Anterior cingulate cortex (tissue), 58 donors: ENCODE measurements at places on chromosomes 12 and 14.

DNA sequence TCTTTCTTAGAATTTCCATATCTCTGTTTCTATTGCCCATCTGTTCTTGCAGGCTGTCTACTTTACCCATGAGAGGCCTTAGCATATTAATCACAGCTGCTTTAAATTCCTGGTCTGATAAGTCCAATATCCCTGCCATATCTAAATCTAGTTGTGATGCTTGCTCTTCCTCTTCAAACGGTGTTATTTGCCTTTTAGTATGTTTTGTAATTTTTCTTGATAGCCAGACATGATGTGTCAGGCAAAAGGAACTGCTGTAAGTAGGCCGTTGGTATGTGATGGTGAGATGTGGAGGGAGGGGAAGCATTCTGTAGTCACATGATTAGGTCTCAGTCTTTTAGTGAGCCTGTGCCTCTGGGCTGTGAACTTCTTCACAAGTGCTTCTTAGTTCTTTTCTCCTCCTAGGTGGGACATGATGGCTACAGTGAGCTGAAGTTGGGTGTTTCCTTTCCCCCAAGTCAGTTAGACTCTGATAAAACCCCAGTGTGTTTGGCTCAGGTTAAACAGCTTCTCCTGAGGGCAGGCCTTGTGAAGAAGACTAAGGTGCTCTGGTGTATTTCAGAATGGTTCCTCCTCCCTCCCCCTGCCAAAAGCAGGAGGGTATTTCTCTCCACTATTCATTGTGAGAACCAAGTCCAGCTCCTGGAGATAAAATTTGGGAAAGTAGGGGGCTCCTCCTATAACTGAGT, 195.9 kb upstream of the PARP11 start:
- DNase-seq, result no peak

DNA sequence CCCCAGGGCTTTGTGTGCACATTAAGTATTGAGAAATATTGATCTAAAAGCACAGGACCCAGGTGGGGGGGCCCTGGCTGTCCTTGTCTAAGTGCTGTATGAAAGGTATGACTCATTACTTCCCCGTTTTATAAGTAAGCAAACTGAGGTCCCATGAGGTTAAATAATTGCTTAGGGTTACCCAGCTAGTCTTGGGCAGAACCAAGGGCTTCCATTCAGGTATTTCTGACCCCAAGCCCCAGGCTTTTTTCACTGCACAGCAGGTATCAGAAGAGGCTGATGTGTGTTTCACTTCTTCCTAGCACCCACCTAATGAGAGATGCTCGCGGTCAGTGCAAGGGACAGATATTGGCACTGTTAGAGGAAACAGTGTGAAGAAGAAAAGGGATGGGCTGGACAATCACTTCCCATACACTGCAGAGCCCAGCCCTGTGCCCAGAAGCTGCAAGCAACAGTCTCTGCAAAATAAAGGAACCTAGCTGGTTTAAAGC, 4.7 kb upstream of the TC2N start:
- DNase-seq, result no peak

GRCh38 chr12:52313461-52313860, 7.7 kb downstream of the KRT83 start:
- DNase-seq, result no peak

DNA sequence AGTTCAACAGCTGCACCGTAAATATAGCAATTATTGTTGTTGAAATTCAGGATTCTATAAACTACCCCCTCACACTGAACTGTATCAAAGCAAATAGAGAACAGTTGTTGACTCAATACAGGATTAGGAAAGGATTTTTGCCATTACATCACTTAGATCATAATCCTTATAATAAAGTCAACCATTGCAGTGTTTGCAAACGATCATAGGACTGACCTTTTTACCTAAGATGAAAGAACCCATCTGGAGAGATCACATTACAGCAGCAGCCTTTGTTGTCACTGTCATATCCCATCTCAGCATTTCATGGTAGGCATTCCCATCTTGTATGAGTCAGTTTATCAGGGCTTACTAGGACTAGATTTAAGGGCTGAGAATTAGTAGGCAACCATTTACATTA, 96.1 kb downstream of the IPO8 start:
- DNase-seq, result no peak

DNA sequence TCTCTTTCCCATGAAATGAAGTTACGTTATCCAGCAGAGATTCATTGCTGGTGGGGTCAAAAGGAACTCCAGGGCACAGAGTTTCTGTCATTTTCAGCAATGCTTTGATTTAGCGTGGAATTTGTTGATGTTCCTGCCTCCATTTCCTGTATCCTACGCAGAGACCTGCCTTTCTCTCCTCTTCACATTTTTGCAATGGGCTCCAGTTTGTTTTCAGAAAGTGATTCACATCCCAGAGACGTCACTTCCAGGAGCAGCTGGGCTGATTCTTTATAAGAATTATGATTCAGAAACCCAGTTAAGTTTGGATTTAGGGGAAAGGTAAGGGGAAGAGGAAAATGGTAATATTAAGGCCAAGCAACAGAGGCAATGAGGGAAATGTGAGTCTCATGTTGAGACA, 11.6 kb downstream of the RNASE10 start:
- no peak for DNase-seq

DNA sequence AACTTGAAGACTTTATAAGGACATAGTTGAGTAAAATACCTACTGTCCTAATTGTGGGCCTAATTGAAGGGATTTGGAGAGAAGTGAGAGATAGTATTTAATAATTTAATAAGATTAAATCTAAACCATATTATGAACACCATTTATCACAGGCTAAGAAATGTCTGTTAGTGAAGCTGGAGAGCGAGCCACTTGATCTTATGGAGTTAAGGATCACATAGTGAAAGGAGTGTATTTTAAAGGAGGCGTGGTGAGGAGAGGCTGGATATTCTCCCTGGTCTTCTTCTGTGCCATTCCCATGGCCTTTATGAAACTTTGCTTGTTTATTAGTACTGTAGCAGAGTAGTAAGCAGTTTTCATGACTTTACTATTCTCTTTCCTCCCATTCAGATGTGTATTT, 172.4 kb downstream of the TRHDE start:
- DNase-seq, result no peak

- DNase-seq, result peak; percentile 16
These were observed 32.8 kb downstream of the MIA2 start for GRCh38 chr14:39266525-39266870.

DNA sequence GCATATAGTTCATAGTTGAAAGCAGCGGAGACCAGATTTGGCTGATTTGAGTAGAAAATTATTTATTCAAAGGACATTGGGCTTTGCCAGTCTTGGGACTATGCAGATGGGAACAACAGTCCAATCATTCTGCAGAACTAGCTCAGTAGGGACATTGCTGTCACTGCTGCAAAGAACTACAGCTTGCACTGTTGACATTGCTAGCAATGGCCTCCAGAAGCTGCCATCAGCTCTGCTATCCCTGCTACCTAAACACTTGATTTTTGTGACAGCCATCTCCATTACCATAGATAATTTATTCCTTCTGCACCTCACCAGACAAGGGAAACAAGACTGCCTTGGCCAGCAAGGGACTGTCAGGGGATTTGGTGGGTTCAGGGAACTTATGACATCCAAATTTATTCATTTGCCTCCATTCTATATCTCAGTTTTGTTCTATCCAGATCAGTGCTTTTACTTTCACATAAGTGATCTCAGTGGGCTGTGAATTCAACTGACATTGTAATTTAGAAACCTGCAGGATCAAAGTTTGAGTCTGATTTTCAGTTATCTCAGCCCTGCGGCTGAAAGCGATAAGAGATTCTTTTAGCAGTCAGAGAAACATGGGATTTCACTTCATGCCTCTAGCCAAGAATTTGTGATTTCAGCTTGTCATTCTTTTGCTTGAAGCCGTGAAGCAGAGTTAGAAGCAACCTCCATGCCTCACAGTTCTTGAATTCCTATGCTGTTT, 136.7 kb upstream of the FBXO33 start:
- no peak for DNase-seq

DNA sequence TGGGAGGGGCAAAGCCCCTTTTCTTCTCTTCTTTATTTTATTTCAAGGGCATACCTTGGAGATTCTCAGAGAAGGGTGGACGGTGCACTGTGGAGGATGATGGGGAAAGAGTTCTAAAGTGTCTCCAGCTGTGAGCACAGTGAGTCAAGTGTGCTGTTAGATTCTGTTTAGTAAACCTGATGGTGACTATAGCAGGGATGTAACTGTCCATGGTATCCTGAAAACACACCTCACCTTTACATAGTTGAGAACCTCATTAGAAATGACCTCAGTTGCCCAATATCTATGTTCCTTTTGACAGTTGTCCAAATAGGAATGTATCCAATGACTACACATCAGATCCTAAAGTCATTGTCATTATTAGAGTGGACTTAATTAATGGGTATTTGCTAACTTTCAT, 38.0 kb downstream of the CNTN1 start:
- DNase-seq, result no peak

DNA sequence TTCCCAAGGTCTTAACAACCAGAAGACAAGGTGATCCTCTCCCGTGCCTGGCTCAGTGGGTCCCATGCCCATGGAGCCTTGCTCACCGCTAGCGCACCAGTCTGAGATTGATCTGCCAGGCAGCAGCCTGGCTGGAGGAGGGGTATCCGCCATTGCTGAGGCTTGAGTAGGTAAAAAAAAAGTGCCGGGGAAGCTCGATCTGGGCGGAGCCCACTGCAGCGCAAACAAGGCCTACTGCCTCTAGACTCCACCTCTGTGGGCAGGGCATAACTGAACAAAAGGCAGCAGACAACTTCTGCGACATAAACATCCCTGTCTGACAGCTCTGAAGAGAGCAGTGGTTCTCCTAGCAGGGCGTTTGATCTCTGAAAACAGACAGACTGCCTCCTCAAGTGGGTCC, 104.0 kb downstream of the C14orf39 start:
- DNase-seq, result no peak

DNA sequence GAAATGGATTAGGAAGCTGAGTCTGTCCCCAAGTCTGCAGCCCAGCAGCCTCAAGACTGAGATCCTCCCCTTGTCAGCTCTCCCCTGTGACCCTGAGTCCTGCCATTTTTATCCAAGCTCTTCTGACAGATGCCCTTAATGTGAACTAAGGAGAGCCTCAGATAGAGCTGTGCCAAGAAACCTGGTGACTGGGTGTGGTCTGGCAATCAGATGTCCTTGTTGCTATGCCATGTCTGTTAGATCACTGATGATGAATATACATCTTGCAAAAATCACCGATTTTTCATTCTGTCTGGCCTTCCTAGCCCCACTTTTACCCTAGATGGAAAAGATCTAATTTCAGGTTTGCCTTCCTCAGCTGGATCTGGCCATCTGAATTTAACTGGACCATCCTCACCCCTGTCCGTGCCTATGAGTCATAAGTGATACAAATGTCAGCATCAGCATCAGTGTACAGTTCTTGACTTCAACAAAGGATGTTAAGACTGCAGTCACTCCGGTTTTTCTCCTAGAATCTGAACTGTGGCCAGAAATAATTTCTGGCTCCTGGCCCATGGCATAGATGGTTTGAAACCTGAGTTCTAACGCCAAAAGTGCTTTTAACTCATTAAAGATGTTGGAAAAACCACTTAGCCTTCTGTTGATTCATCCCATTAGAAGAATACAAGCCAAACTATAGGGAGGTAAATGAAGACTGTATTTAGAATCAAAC, 61.2 kb upstream of the GRIP1 start:
- no peak for DNase-seq

GRCh38 chr12:126353604-126354003, 1288.4 kb downstream of the AACS start:
- DNase-seq, result no peak

GRCh38 chr12:94304566-94305061, 155.1 kb downstream of the CEP83 start:
- no peak for DNase-seq

- peak; percentile 30 for DNase-seq
These were observed 85.7 kb downstream of the DUSP16 start for GRCh38 chr12:12476857-12477531.

DNA sequence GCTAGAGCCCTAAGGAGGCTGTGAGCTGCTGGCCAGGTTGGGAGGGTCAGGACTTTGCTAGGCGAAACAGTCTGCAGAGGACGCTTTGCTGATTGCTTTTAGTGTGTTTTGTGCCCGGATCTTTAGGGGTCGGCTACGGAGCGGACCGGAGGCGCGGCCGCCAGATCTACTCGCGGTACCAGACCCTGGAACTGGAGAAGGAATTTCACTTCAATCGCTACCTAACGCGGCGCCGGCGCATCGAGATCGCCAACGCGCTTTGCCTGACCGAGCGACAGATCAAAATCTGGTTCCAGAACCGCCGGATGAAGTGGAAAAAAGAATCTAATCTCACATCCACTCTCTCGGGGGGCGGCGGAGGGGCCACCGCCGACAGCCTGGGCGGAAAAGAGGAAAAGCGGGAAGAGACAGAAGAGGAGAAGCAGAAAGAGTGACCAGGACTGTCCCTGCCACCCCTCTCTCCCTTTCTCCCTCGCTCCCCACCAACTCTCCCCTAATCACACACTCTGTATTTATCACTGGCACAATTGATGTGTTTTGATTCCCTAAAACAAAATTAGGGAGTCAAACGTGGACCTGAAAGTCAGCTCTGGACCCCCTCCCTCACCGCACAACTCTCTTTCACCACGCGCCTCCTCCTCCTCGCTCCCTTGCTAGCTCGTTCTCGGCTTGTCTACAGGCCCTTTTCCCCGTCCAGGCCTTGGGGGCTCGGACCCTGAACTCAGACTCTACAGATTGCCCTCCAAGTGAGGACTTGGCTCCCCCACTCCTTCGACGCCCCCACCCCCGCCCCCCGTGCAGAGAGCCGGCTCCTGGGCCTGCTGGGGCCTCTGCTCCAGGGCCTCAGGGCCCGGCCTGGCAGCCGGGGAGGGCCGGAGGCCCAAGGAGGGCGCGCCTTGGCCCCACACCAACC, 1.5 kb downstream of the HOXC6 start:
- DNase-seq, result no peak

- no peak for DNase-seq
These were observed 491.7 kb downstream of the SNAPC1 start for GRCh38 chr14:62253911-62254310.
